AG09309 (cell line): ENCODE measurements at places on chromosomes 2 and 18.
A peak's percentile ranks its signal among the peaks of the same experiment; 100 is the strongest.

- DNase-seq = no peak
Observed at GRCh38 chr2:120344214-120344975, 1.5 kb upstream of the INHBB start.

DNA sequence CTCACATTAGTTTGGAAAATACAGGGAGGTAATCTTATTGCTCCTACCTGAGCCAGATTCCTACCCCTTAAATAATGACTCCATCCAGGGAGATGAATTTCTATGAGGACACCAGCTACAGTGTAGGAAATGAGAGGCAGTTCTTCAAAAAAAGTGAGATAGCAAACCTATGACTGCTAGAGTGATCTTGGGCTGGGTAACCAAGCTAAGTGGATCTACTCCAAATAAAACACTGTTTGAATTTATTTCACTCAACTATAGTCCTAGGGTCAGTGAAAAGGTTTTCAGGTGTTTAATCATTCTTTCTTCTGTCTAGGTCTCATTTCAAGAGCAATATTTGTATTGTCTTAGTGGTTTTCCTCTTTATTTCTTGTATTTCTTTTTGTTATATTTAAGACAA, 272.1 kb upstream of the VWC2L start:
- DNase-seq = no peak

GRCh38 chr2:64455545-64455944, 1.6 kb downstream of the LGALSL start:
- DNase-seq = no peak

GRCh38 chr2:26455670-26456439, 22.1 kb downstream of the OTOF start:
- no peak for DNase-seq

DNA sequence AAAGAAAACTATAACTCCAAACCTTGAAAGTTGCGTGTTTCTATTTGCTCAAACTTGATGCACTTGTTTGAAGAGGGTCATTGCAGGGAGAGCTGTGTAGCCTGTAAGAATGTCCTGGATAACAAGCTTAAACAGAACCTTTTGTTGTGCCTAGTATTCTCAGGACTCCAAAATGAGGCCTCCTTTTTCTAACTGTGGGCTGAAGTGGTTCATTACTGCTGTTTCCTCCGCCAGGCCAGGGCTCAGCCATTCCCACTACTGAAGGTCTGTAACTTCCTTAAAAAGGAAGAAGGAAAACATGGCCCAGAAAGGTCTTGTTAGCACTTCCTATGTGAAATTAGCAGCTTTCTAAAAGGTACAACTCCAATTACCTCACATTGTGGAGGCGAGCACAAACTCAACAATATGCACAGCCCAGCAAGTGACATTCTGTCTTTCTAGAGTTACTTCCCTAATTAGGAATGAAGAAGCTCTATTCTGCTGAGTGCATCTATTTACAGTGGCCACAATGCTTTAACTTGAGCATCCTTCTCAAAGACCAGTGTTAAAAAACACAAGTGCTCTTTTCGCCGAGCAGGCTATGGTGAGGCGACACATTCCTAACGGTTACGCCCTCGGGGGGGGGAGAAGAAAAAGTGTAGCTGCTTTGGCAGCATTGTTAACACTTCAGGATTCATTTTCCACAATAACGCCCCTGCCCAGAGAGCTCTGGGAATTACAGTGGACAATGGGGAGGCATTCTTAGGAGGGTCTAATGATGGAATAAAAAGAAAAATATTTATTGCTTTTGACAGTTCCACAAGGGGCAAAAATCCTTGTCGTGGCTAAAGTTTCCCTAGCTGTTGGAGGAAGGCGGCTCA, 136.9 kb upstream of the SIX3 start:
- no peak for DNase-seq

DNA sequence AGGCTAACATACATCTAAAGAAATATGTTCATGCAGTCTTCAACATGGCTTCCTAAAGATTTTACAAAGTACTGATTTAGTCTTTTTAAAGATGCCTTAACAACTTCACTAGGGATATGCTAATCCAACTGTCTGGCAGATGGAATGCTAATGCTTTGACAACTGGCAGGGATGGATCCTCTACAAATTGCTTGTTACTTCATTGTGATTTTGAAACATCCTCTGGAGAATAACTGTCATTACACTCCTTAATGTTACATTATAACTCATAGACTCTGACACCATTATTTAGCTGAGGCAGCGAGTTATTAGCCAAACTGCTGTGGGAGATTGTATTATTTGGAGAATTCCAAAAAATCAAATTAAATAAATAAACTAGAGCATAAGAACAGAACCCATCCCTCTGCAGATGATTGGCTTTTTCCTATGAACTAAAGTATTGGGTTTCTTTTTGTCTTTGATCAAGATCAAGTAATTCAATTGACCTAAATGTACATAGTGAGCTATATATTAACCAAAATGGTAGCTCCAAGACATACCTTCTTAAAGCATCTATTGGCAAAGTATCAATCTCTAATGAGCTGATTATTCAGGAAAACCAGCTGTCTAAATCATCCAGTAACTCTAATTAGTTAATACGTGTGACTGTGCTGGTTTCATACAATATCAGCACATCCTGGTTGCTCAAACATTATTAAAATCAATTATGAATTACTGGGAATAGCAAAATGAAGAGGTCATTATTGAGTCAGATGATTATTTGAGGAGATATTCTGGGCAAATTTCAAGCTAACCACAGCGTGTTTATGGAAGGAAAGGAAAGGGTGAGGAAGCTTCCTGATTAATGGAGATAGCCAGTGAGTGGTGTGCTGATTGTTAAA, 321.3 kb upstream of the TFPI start:
- DNase-seq = no peak

- no peak for DNase-seq
Observed at GRCh38 chr18:49304751-49305150, 155.7 kb downstream of the DYM start.

GRCh38 chr2:46213906-46214305, 83.3 kb upstream of the EPAS1 start:
- DNase-seq = no peak

- DNase-seq = peak; percentile 34
Observed at GRCh38 chr2:11097038-11097720, 58.1 kb upstream of the SLC66A3 start.

DNA sequence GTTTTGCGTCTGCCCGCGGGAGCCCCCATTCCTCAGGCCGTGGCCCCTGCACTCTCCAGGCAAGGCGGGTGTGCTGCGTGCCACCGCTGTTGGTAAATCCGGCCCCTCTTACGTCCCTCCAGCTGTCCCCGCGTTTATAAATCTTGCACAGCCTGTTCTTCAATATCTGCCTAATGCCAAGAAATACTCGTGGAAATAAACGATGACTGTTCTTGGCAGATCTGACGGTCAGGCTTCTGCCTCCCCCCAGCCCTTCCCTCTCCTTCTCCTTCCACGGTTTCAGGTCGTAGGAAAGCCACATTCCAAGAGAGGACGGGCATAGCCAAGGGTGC, 20.5 kb downstream of the ODC1 start:
- no peak for DNase-seq

DNA sequence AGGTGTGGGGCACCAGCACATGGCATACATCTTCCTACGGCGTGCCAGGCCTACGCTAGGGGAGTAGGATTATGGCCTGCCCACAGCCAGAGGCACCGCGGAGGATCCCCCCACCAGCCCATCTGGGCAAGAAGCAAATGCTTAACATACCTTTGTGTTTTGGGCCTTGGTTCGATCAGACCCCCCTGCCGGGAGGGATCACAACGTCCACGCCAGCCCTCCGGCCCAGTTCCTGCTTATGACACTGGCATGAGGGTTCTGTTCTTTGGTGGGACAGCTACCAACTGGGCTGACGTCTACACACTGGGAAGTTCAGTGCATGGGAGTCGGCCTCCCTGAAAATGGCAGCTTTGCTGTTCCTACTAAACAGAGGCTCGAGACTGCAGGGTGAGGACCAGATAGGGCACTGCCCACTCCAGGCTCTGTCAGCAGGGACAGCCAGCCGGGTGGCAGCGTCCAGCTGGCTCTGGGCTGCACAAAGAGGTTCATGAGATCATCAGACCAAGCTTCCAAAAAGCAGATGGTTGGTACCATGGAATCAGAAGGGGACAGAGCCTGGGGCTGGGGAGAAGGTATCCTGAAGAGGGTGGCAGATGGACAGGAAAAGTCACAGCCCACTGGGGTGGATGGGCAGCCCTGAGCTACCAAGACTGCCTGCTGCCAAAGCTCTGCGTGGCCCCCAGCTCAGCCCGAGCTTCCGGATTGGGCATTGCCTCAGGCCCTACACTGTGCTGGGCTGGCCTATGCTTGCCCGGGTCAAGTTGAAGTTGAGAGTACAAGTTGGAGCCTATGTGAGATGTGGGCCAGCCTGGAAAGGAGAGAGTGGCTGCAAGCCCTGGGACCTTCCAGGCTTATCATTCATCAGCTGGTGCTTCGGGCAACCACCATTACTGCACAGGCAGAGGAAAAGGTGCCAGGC, 61.7 kb upstream of the TEX51 start:
- no peak for DNase-seq

- no peak for DNase-seq
Observed at GRCh38 chr2:1049691-1050090, 99.0 kb downstream of the SNTG2 start.

DNA sequence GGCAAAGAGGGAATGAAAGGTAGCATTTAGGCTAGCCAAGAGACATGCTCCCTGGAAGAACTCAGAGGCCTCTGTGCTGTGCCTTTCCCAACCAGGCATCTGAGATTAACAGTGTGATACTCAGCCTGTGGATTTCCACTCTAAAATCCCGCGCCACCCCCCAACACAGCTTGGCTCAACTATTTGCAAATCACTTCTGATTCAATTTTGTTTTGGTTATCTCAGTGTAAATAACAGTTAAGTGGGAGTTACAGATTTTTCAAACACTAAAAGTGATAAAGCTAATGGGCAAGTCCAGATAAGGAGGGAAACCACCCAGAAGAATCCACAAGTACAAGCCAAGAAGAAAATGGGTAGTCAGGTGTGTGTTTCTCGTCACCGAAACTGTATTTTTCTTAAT, 1.4 kb upstream of the NRP2 start:
- DNase-seq = no peak

- no peak for DNase-seq
Observed at GRCh38 chr2:200586644-200586975, 796 bp downstream of the AOX1 start.

GRCh38 chr18:59971871-59972428, 72.2 kb downstream of the PMAIP1 start:
- no peak for DNase-seq

DNA sequence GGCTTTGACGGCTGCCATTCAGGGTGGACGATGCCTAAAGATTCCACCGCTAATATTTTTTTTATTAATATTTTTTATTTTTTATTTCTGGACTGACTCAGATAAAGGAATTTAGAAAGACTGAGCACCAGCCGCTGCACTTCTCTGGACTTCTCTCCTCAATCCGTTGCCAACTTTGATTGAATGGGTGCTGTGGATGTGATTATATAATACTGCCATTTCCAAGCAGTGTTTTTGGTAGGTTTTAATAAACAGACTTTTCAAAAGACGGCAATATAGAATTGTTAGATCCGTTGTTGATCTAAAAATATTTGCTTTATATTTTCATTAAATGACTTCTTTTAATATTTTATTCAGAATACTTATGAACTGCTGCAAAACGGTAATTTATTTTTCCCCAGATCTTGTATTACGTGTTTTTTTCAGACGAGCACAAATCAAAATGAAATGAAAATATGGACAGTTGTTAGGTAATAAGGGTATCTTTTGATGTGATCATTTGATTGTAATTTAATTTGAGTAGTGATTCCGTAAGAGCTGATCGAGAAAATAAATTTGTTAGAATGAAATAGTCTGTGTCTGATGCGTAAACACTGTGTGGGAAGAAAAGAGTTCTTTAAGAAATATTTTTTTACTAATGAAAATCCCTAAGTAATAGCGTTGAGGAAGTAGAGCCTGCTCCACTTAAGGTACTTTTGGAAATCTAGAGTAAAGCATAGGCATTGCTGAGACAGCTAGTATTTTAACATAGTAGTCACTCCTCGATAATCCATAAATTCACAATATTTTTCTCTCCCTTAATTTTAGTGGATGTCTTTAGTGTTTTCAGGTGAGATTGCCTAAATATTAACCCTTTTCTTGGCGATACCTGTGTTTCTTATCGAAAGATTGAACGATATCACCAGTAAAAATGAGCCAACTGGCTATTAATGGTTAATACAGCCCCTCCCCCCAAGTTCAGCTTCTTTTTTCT, 4.4 kb downstream of the POU3F3 start:
- no peak for DNase-seq

DNA sequence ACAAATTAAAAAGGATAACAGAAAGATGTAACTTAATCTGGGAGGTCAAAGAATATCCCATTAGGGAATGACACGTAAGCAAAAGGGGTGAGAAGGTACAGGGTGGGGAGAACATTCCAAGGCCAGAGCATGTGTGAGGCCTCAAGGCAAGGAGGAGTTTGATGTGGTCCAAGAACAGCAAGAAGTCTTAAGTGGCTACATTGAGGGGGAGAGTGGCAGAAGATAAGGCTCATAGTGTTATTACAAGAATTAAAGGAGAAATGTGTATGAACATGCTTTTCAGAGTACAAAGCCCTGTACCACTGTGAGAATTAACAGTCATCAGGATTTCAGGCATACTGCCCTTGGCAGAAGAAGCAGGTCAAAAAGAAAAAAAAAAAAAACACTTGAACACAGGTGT, 174.4 kb upstream of the ERBB4 start:
- no peak for DNase-seq
